ENCODE measurements at places on chromosomes 6 and 20. TPM values are rescaled to one million over a fixed set of nuclear protein-coding genes. Genes with fewer than 3 reads are reported as not detected.

PHACTR1 gene
- 27.6 TPM for total RNA-seq

UNC93A gene
- not detected for total RNA-seq

HNF4A gene
- total RNA-seq: not detected

RAET1L gene
- not detected for total RNA-seq

SLC9A8 gene
- 7.2 TPM for total RNA-seq

- peak; percentile 50 for DNase-seq
Observed at GRCh38 chr6:170048615-170049256, 242.1 kb downstream of the DLL1 start.

GRCh38 chr20:32539026-32539816 is 45.9 kb downstream of the NOL4L start:
- DNase-seq: peak; percentile 75

DNA sequence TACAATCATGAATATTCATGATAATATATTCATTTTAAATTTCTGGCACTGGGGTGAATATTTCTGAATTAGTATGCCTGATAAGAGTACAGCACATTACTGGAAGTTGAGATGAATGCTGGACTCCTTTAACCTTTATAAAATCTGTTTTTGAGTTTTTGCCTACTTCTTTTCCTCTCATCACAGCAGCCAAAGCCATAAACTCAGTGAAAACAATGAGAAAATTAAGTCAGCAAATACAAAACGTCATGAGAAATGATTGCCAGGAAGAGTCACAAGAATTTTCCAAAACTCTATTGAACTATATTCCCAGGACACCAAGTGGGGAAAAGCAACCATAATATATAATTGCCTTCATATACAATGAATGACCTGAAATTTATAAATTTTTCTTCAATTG is 837.6 kb downstream of the TBC1D32 start:
- DNase-seq: no peak

DNA sequence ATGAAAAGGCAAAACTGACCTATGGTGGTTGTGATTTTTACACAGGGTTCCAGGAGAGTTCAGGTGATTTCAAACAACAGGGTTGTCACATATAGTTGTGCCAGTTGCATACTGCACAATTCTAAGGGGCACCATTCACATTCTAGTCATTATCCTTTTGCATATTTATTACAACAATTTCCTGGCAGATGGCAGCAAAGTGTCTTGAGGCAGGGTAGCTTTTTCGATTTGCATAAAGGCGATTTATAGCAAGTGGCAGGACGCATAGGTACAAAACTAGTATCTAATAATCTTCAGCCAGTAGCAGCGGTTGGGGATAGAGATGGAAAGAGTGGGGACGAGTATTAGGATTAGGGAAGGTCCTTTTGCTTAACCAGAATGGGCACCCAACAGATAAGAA is 46.5 kb upstream of the TRAF3IP2 start:
- no peak for DNase-seq

- DNase-seq: no peak
Observed at GRCh38 chr6:124495665-124496190, 466.5 kb upstream of the RNF217 start.

GRCh38 chr6:89910902-89911240 is 16.6 kb downstream of the GJA10 start:
- no peak for DNase-seq
